HuH-7.5 (cell line): ENCODE measurements at places on chromosomes 12 and 14.
A peak's percentile ranks its signal among the peaks of the same experiment; 100 is the strongest.

DNA sequence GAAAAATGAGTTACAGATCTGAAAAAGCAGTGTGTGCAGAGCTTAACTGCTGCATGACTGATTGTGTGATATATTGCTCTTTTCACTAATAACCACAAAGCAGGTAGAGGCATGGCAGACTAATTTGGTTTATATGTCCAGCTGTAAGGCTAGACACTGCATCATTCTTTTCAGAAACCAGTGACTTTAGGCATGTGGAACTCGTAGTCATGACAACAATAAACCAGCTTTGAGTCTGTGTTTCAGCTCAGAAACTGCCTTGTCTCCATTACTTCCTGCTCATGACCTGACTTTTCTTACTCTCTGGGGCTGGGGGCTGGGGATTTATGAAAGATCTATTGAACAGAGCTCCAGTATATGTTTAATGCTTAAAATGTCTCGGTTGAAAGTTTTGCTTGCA, 146.8 kb upstream of the LRIG3 start:
- no peak for DNase-seq

- no peak for DNase-seq
Measured at GRCh38 chr14:48536318-48536717, 860.9 kb upstream of the MDGA2 start.

DNA sequence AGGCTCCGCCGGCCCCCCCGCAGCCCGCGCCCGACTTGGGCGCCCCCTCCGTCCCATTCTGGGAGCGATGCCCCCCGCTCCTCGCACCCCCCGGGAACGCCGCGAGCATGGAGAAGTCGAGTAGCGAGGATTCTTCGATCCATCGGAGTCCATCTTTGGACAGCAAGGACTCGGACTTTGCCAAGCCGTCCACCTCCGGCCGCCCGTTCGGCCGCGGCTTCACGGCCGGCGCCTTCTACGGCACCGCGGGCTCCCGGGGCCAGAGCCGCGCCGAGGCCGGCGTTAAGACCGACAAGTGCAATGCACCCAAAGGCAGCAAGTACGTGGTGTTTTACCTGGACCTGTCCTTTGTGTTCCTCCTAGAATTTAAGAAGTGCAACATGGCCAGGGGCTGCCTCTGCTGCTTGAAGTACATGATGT, 123.6 kb downstream of the TSPAN9 start:
- no peak for DNase-seq

- no peak for DNase-seq
Measured at GRCh38 chr12:51219322-51219721, 1.5 kb upstream of the POU6F1 start.

- no peak for DNase-seq
Measured at GRCh38 chr12:3827301-3828000, 45.7 kb downstream of the PARP11 start.

- no peak for DNase-seq
Measured at GRCh38 chr12:119457271-119457670, 122.7 kb downstream of the CCDC60 start.

GRCh38 chr14:94403312-94403932, 15.0 kb upstream of the SERPINA1 start:
- no peak for DNase-seq

DNA sequence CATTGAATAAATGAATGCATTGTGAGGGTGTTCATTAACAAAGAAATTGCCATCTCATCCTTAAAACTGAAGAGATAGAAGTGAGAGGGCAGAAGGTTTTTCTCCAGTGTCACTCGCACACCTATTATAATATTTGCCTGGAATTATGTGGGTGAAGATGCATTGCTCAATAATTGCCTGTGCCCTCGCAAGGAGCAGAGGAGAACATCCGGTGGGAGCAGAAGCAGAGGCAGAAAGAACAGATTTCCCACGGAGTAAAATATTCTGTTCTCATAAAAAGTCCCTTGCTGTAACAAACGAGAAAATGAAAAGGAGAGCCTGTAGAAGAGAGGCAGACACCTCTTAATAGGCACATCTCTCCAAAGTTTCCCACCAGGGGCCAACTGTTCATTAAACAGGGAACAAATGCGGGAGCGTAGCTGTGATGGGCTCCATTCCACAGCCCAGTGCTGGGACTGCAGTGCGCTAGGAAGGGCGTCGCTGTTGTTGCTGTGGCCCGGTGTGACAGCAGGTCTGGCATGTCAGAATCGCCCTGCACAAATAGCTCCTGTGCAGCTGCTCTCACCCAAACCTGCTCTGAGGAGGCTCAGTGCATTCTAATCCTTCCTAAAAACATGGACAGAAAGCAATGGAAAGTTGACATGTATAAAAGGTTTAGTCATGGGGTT, 359.8 kb downstream of the APAF1 start:
- no peak for DNase-seq

- peak; percentile 48 for DNase-seq
Measured at GRCh38 chr14:55430024-55430690, 10.3 kb downstream of the TBPL2 start.

GRCh38 chr14:93897476-93897845, 29.7 kb upstream of the FAM181A start:
- no peak for DNase-seq

DNA sequence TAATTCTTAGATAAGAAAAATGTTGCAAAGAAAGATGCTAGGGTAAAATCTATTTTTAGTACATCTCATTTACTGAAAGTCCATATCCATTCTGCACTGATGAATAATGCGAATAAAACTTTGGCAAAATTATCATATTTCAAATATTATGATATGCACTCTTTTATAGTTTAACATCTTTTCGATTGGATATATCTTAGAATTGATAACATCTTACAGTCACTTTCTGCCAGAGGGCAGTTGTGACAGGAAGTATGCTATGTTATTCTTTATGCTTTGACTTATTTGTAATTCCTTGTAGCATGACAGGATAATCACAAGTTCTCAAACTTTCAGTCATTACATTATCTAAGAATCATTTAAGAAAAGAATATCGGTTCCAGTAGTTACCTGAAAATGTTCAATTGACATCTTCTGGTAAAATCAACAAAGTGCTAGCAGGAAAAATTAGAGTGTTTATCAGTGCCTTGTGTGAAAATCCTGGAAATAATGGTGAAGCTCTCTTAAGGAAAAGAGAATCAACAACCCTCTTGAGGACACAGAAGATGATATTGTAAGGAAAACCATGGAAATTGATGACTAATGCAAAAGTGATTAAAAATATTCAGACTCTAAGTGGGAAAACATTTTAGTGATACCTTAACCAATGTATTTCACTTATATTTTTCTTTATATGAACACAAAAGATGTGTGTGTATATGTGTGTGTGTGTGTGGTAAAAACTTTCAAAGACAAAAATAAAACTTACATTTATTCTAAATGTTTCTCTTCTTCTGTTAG, 95.5 kb downstream of the SLC6A15 start:
- no peak for DNase-seq

- DNase-seq = no peak
Measured at GRCh38 chr14:100531152-100532121, 55.8 kb downstream of the BEGAIN start.

DNA sequence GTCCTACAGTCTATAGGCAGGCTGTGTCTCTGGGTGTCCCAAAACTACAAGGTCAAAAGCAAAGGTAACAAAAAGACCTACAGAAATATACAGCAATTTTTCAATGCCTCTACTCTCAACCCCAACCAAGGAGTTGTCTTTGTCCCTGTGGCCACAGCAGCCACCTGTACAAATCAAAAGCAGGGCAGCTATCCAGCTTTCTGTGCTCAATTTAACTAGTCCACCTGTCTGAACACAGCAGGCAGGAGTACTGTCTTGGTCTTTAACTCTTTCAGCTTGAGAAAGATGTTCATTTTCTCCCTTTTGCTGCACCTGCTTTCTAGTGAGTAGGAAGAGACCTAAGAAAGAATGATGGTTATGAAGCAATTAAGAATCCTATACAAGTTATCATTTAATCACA, 19.7 kb downstream of the GDF11 start:
- DNase-seq = no peak

DNA sequence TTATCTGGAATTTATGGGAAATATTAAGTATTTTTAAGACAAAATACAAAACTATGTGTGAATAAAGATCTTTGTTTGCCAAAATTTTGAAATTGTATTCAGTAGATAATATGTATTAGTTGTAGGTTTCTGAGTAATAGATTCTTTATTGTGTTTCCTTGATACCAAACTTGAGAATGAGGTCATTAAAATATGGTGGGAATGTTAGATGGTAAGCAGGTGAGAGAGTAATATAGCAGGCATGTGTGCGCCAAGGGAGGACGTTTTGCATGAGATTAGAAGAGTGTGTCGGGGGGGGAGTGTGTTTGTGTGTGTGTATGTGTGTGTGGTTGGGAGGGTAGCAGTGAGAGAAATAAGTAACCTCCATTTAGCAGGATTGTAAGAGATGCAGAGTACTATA, 376.5 kb downstream of the NPAS3 start:
- no peak for DNase-seq

DNA sequence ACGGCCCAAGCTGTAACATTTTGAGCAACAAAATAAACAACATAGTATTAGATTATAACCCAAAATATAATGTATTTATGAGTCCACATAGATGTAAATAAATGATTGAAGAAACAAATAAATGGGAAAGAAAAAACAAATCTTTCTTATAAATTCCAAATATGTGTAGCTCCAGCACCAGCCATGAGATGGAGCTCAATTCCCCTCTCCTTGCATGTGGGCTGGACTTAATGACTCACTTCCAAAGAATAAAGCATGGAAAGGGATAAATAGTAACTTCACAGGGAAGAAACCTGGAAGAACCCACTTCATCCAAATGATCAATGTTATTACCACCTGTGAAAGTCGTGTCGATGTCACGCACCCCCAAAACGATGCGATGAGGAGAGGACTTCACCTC, 158.8 kb downstream of the RPAP3 start:
- DNase-seq = no peak

DNA sequence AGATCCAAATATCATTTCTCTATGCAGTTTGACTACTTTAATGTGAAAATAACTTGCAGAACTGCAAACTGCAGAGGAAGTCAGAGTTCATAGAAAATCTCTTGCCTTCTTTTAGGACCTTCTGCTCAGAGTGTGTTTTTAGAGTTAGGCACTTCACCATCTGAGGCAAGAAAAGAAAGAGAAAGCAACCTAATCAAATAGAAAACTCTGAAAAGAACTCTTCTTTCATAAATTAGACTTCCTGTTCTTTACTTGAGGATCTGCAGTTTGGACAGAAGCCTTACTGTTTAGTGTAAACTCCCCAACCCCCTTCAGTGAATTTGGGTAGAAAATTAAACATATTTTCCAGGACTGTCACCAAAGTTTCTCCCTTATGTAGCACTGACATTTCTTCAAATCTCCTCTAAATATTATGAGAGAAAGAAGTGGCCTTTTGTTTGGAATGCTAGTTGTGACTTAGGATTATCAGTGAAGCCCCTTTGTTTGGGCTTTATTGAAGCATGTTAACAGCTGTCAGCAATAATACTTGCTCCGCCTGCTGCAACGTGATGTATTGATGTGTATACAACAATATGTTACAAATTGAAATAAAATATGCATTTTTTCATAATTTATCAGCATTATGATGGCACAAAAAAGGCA, 99.5 kb downstream of the PDZRN4 start:
- DNase-seq = no peak

DNA sequence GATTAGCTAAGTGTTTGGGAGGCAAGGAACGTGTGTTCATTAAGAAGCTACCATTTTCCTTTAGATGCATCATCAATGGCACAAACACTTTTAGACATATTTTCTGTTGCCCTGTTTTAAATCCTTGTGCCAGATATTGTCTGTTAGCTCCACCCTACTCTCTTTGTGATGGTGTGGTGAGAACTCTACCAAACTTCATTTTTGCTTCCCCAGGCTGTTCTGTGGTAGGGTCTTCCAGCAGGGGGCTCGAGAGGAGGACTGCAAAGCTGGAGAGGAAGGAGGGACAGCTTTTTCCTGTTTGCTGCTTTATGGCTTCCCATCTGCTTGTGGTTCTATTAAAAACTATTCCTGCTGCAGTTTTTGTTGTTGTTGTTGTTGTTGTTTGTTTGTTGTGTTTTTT, 23.8 kb upstream of the STRAP start:
- DNase-seq = no peak

DNA sequence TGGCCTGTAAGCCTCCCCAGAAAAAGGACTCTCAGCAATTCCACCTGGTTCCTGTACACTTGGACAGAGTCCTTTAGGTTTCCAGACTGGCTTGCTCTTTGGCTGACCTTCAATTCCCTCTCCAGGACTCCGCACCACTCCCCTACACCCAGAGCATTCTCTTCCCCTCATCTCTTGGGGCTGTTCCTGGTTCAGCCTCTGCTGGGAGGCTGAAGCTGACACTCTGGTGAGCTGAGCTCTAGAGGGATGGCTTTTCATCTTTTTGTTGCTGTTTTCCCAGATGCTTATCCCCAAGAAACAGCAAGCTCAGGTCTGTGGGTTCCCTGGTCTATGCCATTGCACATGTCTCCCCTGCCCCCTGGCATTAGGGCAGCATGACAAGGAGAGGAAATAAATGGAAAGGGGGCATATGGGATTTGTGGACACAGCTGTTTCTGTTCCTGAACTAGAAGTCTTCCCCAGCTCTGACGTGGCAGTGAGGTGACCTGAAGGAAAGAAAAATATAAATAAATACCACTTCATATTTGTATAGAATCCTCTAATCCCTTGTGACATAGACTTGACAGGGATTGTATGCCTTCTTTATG, 1.3 kb downstream of the RNASE7 start:
- no peak for DNase-seq

GRCh38 chr14:80681651-80682050, 259.9 kb downstream of the CEP128 start:
- no peak for DNase-seq

DNA sequence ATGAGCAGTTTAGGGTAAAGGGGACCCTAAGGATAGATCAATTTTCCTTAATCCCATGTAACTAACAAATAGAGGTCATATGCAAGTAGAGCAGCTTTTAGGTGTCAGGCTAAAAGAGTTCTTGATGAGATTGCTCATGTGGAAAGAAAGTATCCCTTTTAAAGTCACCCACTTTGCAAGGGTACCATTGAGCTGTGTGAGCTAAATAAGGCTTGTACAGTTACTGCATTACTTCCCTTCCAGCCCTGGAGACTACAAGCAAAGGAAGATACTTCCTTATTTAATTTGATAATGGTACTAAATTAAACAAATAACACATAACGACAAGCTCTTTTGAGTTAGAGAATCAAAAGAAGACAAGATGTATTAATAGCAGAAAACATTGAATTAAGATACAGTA, 191.7 kb downstream of the TMX1 start:
- no peak for DNase-seq

DNA sequence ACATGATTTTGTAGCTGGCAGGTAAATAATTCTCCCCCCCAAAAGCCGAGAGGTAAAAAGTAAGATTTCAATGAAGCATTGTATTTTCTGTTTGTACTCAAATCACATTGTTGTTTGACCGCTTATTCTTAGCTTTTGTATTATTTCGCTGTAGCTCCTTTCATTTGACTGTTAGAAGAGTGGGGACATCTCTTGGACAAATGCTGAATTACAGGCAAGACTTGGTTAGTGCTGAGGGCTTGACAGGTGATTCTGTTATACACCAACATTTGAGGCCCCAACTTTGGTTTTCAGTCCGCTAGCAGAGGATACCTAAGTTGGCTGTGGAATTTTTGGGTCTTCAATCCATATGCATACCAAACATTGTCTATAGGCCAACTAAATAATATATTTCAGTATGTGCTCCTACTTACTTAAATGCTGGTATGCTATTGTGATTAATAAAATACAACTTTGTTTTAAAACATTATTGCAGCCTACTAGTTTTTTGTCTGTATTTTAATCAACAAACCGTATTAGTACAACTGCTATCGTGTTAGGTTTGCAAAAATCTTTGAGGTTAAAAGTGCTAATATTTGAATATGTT, 102.2 kb downstream of the ERC1 start:
- peak; percentile 9 for DNase-seq
